ENCODE measurements at places on chromosomes 6 and 20.

DNA sequence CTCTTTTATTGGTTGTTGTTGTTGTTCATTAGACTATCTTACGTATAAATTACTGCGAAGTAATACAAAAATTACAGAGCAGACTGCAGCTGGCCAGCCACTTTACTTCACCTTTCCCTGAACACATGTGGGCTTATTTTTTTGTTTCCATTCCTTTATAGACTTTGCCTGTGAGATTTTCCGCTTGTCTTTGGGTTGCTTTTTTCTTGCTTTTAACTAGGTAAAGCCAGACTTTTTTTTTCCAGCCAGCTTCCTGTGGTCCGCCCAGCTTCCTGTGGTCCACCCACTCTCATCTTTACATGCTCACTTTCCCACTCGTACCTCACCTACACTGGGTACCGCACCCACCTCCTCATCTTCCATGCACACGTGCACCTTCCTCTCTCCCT is 79.0 kb downstream of the IPCEF1 start:
- DNase-seq = no peak

DNA sequence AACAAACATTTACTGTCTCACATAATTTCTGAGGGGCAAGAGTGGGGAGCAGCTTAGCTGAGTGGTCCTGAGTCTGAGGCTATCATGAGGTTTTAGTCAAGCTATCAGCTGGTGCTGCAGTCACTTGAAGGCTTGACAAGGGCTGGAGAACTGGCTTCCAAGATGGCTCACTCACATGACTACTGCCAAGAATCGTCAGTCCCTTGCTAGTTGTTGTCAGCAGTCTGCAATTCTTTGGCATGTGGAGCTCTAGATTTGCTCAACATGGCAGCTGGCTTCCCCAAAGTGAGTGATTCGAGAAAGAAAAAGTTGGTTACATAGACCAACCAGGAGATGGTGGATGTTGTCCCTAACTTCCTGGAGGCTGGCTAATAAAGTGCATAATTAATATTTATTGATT is 2.8 kb upstream of the LRRC1 start:
- no peak for DNase-seq

GRCh38 chr20:18360635-18361034 is 72.3 kb downstream of the ZNF133 start:
- DNase-seq = no peak

DNA sequence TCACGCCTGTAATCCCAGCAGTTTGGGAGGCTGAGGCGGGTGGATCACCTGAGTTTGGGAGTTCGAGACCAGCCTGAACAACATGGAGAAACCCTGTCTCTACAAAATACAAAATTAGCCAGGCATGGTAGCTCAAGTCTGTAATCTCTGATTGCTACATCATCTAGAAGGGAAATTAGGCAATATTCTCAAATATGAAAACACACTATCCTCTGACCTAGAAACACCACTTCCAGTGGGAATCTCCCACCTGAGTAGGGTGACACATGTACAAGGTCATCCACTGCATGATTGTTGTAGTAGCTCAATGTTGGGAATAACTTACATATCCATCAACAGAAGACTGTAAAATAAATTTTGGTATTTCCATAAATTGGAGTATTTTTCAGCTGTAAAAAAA is 19.1 kb upstream of the SIRPD start:
- no peak for DNase-seq

DNA sequence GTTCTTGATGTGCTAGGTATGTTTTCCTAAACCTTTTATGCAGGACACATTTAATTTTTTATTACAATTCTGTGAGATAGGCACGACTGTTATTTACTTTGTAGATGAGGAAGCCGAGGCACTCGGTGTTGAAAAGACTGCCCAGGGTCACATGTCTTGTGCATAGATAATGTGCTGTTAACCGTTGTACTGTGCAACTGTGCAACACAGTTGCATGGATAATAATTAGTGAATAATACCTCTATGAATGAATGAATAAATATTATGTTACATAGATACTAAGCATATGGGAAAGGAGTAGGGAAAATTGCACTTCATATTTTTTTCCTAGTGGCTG is 60.3 kb upstream of the DEK start:
- DNase-seq = no peak

DNA sequence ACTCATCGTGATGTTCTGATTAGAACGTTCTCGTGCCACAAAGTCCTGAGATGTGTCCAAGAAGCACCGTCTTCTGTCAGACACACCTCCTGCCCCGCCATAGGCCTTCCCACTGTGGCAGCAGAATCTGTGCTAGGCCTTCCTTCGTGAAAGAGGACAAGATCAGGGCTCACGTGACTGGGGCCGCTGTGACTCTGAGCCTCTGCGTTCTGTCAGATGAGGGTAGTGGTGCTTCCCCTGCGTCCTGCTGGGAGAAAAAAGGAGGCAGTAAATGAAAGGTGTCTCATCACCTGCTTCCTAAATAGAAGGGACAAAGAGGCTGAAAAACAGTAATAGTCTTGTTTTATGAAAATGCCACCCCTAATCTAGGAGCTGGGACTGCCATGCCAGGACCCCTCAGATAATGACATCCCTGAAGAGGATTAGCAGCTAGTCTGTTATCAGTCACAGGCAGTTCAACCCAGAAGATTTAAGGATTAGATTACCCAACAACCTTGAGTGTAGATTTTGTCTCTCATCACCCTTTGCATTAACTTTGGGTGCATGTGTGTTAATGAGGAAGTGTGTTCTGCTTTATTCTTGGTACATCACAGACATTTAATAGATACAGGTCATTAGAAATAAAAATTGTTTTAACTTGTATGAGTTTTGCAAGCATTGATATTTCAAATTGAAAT is 4.1 kb downstream of the DNAJC5 start:
- DNase-seq = no peak

- no peak for DNase-seq
Measured at GRCh38 chr6:145247692-145248419, 487.5 kb downstream of the EPM2A start.

GRCh38 chr6:124958759-124959354 is 3.4 kb upstream of the RNF217 start:
- no peak for DNase-seq

DNA sequence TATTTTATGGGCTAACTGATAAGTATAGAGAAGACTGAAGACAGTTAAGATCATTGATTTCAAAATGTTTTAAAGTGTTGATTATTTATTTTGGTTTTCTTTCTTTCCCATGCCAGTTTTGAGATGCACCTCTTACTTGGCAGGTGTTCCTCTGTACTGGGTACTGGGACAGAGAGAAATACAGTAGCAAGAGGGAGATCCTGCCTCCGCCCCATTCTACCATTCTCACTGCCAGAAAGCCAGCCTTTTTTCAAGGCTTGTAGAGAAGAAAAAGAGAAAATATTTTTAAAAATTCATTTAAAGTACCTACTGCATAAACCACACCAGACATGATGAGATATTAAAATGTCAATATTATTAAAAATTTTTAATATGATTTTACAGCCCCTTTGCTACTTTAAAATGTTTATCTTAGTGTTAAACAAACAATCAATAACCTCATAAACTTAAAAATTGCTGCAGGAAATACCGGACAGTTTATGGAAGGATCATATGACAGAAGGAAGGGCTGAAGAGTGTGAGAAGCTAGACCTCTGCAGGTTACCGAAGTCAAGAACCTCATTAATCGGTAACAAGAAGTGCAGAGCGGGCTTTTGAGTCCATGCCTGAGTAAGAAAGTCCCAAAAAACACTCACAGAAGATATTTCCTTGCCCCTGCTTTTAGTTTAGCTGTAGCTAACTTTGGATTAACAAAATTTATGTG is 117.8 kb upstream of the ESR1 start:
- DNase-seq = no peak
